Right ventricle myocardium superior (tissue), 1 donor: ENCODE measurements at places on chromosomes 2 and 18. TPM values are rescaled to one million over a fixed set of nuclear protein-coding genes. Genes with fewer than 3 reads are reported as not detected.

GRCh38 chr18:3450012-3450798 is at the start of gene TGIF1:
TGIF1 (plus strand) TSS chr18:3450172; CDS start chr18:3450490, 318 bp downstream.
- DNase-seq = peak; percentile 88

- peak; percentile 62 for DNase-seq
These were observed 9.2 kb downstream of the PTMA start for GRCh38 chr2:231717281-231718171.

GRCh38 chr2:212904646-212905045 is 246.8 kb downstream of the IKZF2 start:
- no peak for DNase-seq

FARP2 gene
- total RNA-seq = 14.0 TPM

GRCh38 chr2:32427672-32428610 is 71.1 kb downstream of the BIRC6 start:
- no peak for DNase-seq

DNA sequence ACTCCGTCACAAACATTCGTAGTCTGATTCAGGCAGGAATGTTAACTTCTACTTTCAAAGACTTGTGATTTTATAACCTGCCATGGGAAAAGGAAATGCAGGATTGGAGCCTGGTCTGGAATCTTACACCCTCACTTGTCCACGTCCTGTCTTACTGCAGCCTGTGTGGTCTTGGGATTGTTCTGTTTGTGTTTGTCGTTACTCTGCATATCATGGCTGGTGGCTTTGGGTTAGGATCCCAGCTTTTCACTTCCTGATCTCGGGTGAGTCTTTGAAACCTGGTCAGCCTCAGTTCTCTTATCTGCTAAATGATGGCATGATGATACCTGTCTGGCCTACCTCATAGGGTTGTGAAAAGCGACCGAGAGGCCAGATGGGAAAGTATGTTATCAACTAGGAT is 34.6 kb downstream of the SH3BP4 start:
- no peak for DNase-seq

GRCh38 chr2:227127201-227127600 is 36.8 kb downstream of the COL4A4 start:
- no peak for DNase-seq

CCBE1 gene
- 3.9 TPM for total RNA-seq

GRCh38 chr18:11751341-11752115 is 62.5 kb downstream of the GNAL start:
- DNase-seq = no peak

GPC1 gene
- 154 TPM for total RNA-seq

DNA sequence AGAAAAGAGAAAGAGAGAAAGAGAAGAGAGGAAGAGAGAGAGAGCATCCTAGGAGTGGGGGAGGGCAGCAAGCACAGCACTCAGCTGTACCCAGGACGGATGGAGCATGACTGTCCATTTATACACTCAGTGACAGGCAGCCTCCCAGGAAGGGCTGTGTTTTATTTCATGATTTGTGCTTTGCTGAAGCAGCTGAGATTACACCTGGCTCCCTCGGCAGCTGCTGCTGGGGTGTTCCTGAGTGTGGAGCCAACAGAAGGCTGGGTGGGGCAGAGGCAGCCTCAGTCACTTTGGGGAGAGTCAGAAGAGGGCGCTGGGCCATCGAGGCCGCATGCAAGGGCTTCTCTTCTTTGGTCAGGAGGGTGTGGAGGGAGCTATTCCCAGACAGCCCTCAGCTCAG is 47.8 kb upstream of the TEX51 start:
- no peak for DNase-seq

DNA sequence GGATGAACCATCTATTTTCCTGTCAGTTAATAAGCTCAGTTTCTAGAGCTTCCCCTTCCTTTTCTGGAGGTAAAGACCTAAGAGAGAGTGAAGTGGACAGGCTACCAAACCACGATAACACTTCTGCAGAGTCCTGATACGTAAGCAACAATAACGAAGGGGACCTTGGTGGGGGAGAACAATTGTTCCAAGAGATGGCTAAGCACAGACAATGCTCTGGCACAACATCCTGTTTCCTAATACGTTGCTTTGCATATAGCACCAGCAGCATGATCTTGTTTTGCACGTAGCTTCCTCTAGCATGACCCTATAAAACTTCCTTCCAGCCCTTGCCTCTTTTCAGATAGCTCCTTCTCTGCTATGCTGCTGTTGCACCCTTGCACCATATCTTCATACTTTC is 247.3 kb downstream of the RAD51AP2 start:
- no peak for DNase-seq
